ENCODE measurements at places on chromosomes 4 and X. TPM values are rescaled to one million over a fixed set of nuclear protein-coding genes. Genes with fewer than 3 reads are reported as not detected.

- peak; percentile 43 for DNase-seq
These were observed 4.5 kb downstream of the G6PD start for GRCh38 chrX:154541896-154542722.

- no peak for DNase-seq
These were observed 25.4 kb upstream of the SLAIN2 start for GRCh38 chr4:48315728-48316630.

- no peak for DNase-seq
These were observed 5.6 kb downstream of the NYX start for GRCh38 chrX:41452565-41453356.

DNA sequence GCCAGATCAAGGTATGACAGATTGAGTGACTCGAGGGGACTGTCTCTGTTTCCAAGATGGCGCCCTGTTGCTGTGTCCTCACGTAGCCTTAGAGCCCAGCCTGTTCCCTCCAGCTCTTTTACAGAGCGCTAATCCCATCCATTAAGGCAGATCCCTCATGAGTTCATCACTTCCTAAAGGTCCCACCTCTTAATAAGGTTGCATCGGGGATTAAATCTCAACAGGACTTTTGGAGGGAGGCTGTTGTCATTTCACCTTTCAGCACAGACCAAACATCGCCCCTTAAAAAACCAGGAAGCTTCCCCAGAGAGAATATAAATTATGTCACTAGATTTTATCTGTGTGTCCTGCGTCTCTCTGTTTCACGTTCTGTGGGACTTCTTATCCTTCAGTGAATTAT, 32.6 kb upstream of the DHRSX start:
- no peak for DNase-seq

DNA sequence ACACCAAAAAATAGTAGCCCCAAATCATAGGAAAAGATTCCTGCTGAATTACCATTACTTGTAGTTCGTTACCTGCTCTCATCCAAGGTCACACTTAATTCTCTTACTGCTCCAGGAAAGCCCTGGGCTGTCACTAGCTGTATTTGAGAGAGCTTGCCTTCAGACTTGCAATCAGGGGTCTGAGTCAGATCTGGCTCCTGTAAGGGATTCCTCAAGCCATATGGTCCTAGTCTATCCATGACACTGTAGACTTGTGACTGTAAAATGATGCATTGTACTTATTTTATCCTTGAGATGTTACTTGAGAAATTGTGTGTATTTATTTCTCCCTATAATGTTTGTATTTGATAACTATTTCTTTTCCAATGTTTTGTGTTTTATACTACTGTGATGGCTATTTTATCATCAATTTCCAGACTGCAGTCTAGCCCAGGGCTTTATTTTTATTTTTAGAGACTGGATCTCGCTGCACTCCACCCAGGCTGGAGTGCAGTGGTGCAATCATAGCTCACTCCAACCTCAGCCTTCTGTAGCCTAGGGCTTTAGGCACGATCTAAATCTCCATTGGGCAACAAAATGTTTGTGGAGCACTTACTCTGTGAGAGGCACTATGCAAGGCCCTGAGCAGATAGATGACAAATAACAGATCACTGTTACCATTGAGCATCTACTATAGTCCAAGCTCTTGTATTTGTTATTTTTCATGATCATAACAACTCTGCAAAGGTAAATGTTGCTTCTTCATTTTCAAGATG, 24.2 kb downstream of the ERVMER34-1 start:
- DNase-seq, result no peak

GRCh38 chrX:40651620-40652223, 4.4 kb upstream of the CXorf38 start:
- no peak for DNase-seq

DNA sequence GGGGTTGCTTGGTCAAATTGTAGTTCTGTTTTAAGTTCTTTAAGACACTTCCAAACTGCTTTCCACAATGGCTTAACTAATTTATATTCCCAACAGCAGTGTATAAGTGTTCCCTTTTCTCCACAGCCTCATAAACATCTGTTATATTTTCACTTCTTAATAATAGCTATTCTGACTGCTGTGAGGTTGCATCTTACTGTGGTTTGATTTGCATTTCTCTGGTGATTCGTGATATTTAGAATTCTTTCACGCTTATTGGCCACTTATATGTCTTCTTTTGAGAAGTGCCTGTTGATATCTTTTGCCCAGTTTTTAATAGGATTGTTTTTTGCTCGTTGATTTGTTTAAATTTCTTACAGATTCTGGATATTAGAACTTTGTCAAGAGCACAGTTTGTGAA, 278.6 kb upstream of the ITM2A start:
- DNase-seq, result no peak

DNA sequence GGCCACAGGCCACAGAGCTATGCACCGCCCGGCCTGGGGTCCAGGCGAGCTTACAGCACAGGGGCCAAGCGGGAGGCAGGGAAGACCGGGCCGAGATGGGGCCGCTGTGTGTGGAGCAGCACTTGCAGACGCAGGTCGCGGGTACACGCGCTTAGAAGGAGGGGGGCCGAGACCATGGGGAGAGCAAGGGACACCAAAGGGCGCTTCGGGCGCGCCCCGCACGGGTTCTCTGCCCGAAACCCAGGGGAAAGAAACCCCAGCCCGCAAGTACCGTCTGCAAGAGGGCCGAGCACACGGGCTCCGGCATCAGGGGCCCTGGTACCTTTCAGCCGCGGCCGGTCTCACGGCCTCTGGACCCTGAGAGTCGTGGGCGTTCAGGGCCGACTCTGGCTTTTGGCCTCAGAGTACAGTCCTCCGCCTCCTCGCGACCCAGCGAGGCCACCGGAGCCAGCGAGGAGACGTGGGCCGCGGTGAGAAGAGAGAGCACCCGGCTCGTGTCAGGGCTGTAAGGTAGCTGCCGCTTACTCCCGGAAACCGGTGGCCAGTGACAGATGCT, 342 bp downstream of the EOLA2 start:
- no peak for DNase-seq

- DNase-seq, result no peak
These were observed 647.6 kb upstream of the ACTRT1 start for GRCh38 chrX:128699716-128700285.

DNA sequence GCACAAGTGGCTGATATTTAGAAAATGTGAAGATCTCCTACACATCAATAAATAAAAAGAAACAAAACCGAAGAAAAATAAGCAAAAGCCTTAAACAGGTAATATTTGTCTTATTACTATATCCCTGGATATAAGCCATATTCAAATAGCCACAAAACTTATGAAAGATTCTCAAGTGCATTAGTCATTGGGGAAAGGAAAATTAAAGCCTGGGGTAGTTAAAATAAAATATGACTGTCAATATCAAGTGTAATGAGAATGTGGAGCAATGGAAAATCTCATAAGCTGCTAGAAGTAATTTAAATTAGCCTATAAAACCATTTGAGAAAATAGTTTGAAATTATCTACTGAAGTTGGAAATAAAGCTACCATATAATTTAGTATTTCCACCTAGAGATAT, 399.9 kb downstream of the GASK1B start:
- no peak for DNase-seq

GRCh38 chr4:81679315-81679714, 207.6 kb upstream of the RASGEF1B start:
- DNase-seq, result no peak

MRFAP1L1 gene
- total RNA-seq, result 49.0 TPM
